ENCODE measurements at places on chromosomes 11 and 22.

GRCh38 chr11:128189823-128190222 is 397.5 kb downstream of the ETS1 start:
- no peaks in the 10 kb centered on the region for H3K36me3 ChIP-seq
- DNase-seq, result no peak
- no peaks in the 10 kb centered on the region for H3K27me3 ChIP-seq
- no peak overlapping the region for H3K27ac ChIP-seq
- H3K4me3 ChIP-seq, result no peak overlapping the region

- no peaks in the 10 kb centered on the region for H3K36me3 ChIP-seq
- H3K27me3 ChIP-seq, result no peaks in the 10 kb centered on the region
- no peak for DNase-seq
- H3K4me3 ChIP-seq, result no peak overlapping the region
Observed at GRCh38 chr11:4826425-4826824, 5.3 kb downstream of the OR51F2 start.

GRCh38 chr11:14861680-14862079 is 30.4 kb downstream of the CYP2R1 start:
- H3K27me3 ChIP-seq, result no peaks in the 10 kb centered on the region
- no peak overlapping the region for H3K4me3 ChIP-seq
- H3K4me1 ChIP-seq, result no peaks in the 10 kb centered on the region
- no peak overlapping the region for H3K27ac ChIP-seq
- DNase-seq, result no peak
- no peaks in the 10 kb centered on the region for H3K36me3 ChIP-seq

DNA sequence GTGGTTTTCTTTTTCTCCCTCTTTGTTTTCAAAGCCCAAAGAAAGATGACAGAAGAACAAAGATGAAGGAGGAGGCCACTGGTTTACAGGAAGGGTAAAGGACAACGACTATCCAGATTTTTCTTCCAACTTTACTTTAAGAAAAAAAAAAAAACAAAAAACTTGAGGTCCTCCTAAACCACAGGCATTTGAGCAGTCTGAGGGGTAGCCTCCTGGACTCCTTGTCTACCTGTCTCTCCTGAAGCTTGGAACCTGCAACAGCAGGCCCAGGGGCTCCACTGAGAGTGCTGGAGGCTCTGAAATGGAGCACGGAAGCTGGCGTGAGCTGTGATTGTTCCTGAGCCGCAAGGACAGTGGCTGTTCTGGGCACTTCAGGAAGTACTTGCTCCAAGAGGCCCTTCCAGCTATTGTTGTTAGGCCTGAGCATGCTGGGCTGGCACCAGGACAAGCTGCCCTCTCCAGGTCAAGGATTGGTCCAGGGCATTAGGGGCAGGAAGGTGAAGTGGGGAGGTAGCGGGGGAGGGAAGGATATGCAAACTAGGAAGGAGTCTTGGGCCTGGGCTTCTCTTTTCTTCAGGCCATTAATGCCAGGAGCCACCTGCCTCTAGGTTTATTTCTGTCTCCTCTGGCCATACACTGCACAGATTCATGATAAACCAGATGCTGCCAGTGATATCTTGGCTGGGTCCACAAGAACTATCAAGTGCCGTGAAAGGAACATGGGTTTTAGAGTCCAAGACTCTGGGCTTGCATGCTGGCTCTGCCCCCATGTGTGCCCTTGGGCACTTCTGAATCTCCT is 147.3 kb downstream of the CCDC34 start:
- H3K4me1 ChIP-seq, result peaks cover 56% of the 10 kb centered on the region
- H3K27me3 ChIP-seq, result no peaks in the 10 kb centered on the region
- H3K4me3 ChIP-seq, result no peak overlapping the region
- H3K36me3 ChIP-seq, result no peaks in the 10 kb centered on the region

- H3K4me1 ChIP-seq, result peaks cover 19% of the 10 kb centered on the region
- peak overlapping the region; percentile 65 for H3K4me3 ChIP-seq
- no peaks in the 10 kb centered on the region for H3K27me3 ChIP-seq
- no peak for DNase-seq
Observed at GRCh38 chr11:82899186-82899820, 927 bp downstream of the PRCP start.

GRCh38 chr11:127042445-127042844 is 41.9 kb upstream of the KIRREL3 start:
- H3K27ac ChIP-seq, result no peak overlapping the region
- H3K36me3 ChIP-seq, result no peaks in the 10 kb centered on the region
- H3K4me3 ChIP-seq, result no peak overlapping the region
- H3K4me1 ChIP-seq, result no peaks in the 10 kb centered on the region
- no peaks in the 10 kb centered on the region for H3K27me3 ChIP-seq

DNA sequence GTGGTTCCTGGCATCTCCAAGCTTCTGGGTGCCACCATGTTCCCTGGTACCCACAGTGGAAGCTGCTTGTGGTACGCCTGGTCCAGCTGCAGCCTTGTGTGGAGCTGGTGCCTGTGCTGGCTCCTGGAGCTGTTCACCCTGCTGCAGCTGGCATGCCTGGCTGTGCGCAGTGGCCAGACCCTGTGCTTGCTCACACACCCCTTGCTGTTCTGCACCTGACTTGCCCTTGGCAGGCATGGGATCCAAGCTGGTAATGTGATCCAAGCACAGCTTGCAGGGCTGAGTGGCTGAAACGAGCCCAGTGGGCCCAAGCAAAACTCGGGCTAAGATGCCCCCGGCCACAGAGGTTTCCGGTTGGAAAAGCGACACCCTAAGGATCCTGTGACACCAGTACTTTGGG is 104.7 kb upstream of the CLMP start:
- H3K27me3 ChIP-seq, result no peaks in the 10 kb centered on the region
- peaks cover 20% of the 10 kb centered on the region for H3K4me1 ChIP-seq
- no peak for DNase-seq

- DNase-seq, result no peak
- no peaks in the 10 kb centered on the region for H3K36me3 ChIP-seq
- H3K27me3 ChIP-seq, result no peaks in the 10 kb centered on the region
- H3K4me1 ChIP-seq, result no peaks in the 10 kb centered on the region
Observed at GRCh38 chr11:14255238-14255534, 103.8 kb downstream of the RRAS2 start.

DNA sequence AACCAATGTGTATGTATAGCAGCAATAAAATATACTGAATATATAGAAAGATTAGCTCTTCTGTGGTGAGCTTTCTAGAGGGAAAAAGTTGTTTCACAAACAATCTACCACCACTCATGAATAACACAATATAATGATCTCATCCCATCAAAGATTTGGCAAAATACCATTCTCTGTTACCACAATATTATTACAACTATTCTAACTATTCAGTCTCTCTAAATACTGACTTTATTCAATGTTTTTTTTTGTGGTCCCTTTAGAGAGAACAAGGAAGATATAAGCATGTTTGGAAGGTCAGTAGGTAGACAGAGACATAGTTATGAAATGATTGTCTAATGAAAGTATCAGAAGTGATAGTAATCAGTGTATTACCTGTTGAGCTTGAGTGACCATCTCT is 7.8 kb downstream of the CCDC90B start:
- H3K27me3 ChIP-seq, result no peaks in the 10 kb centered on the region
- H3K36me3 ChIP-seq, result no peaks in the 10 kb centered on the region
- DNase-seq, result no peak

DNA sequence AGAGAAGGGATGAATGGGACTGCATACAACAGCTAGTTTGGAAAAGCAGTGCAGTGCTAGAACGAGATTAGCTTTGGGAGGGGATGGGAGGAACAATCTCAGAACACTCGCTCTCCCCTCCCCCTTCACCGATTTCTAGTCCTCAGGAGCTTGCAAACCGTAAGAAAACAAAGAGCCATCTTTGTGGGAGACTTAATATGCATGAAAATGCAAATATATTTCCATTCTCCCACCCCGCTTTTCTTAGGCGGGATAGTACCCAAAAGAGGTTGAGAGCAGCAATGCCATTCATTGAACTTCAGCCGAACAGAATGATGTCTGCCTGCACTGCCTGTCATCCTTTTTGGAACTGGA is 1.1 kb downstream of the SPINDOC start:
- H3K27ac ChIP-seq, result peak overlapping the region; percentile 84
- peaks cover 33% of the 10 kb centered on the region for H3K36me3 ChIP-seq
- peaks cover 6% of the 10 kb centered on the region for H3K4me1 ChIP-seq
- no peaks in the 10 kb centered on the region for H3K27me3 ChIP-seq

- no peaks in the 10 kb centered on the region for H3K36me3 ChIP-seq
- no peaks in the 10 kb centered on the region for H3K4me1 ChIP-seq
- DNase-seq, result no peak
- no peak overlapping the region for H3K4me3 ChIP-seq
- H3K27me3 ChIP-seq, result no peaks in the 10 kb centered on the region
Observed at GRCh38 chr22:32696089-32696488, 105.4 kb upstream of the TIMP3 start.

DNA sequence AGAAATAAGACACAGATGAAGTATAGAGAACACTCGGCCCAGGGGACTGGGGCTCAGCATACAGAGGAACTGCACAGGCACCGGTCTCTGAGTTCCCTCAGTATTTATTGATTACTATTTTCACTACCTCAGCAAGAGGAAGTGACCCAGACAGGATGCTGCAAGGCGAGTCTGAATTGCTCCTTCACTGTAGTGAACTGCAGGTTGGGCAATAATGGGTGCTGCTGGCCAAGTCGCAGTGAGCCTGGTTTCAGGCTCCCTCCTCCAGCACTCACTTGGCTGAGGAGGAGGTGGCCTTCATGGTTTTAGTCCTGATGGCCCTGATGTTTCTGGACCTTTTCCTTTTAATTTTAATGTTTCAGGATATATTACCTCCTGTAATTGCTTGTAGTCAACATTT is 10.4 kb downstream of the OR52K2 start:
- H3K4me3 ChIP-seq, result no peak overlapping the region
- H3K36me3 ChIP-seq, result no peaks in the 10 kb centered on the region
- H3K27me3 ChIP-seq, result no peaks in the 10 kb centered on the region
- H3K27ac ChIP-seq, result no peak overlapping the region

DNA sequence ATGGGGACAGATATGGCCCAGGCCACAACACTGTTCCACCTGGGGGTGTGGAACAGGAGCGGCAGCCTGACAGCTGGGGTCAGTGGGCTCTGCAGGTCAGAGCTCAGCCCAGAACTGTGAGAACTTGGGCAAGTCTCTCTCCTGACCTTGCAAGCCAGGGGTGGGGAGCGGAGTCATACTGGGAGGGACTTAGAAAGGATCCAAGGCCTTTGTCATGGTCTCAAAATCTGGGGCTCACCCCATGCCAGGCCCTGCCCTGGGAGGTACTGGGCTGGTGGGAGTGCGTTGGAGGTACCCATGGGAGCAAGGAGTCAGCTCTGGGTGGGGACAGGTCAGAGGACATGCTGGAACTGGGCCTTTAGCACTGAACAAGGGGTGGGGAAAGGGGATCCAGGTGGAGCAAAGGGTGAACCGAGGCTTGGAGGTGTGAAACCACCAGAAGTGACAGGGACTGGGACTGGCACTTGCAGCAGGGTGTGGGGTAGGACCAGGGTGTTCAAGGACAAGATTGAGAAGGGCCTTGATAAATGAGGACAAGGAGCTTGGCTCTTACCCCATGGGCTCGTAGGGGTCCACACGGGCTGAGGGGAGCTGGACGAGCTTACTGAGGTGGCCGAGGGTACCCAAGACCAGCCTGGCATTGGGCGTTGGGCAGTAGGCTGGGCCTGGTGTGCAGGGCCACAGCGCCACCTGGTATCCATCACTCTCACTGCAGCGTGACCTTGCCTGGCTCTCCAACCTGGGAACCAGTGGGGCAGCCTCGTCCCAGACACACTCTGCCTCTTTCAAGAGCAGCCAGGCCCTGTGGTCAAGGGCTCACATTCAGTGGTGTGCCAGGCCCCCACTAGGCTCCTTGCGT is 7.4 kb upstream of the PMM1 start:
- peaks cover 6% of the 10 kb centered on the region for H3K4me1 ChIP-seq
- H3K27ac ChIP-seq, result peak overlapping the region; percentile 85
- H3K27me3 ChIP-seq, result no peaks in the 10 kb centered on the region
- no peak overlapping the region for H3K4me3 ChIP-seq
- no peak for DNase-seq

- no peak overlapping the region for H3K27ac ChIP-seq
- no peak for DNase-seq
- H3K27me3 ChIP-seq, result no peaks in the 10 kb centered on the region
- peaks cover 28% of the 10 kb centered on the region for H3K4me1 ChIP-seq
- no peaks in the 10 kb centered on the region for H3K36me3 ChIP-seq
- no peak overlapping the region for H3K4me3 ChIP-seq
Observed at GRCh38 chr11:74141241-74141695, 29.5 kb downstream of the C2CD3 start.

DNA sequence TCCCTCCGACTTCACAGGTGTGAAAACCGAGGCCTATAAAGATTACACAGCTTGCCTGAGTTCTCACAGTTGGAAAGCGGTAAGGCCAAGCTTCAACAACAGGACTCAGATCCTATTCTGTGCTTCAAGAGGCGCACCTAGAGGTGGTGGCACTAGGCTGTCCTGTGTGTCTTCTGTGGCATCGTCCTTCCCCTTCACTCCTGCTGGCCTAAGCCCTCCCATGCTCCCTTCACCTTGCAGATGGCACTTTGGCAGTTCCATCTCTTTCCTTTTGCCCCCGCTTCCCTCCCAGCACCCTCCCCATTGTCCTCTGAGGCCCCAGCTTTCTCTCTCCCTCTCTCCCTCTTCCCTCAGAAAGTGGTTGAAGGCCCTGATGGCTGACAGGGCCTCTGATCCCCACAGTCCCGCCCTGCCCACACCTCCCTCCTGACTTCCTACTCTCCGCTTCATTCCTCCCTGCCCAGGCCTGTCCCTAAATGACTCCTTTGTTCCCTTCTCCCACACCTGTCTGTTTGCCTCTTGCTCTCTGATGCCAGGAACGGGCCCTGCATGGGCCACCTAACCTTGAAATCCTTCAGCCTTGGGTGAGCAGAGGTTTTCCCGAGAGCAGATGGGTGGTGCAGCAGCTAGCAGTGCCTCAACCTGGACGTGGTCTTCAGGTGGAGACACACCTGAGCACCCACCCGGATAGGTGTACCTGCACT is 5.8 kb downstream of the TRIM29 start:
- H3K4me1 ChIP-seq, result peaks cover 23% of the 10 kb centered on the region
- no peak for DNase-seq
- no peaks in the 10 kb centered on the region for H3K36me3 ChIP-seq
- peak overlapping the region; percentile 63 for H3K4me3 ChIP-seq

GRCh38 chr22:34879001-34879400 is 187.0 kb upstream of the ISX start:
- H3K36me3 ChIP-seq, result no peaks in the 10 kb centered on the region
- no peak overlapping the region for H3K4me3 ChIP-seq
- DNase-seq, result no peak
- H3K27me3 ChIP-seq, result no peaks in the 10 kb centered on the region

DNA sequence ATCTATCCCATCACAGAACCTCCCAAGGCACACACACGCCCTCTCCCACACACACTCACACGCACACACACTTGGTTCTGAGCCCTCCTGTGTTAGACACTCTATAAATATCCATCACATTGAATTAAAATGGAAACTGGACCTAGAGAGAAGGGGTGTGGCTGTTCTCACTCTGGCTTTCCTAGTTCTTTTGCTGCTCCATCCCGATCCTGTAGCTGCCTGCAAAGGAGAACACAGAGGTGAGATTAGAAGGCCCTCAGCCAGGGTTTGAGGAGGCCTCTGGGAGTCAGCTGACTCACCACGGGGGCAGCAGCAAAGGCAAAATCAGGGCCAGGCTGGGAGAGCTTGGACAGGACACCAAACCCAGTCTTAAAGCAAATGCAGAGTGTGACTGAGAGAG is 192.3 kb upstream of the CADM1 start:
- no peaks in the 10 kb centered on the region for H3K36me3 ChIP-seq
- H3K27ac ChIP-seq, result no peak overlapping the region
- H3K4me3 ChIP-seq, result no peak overlapping the region
- no peak for DNase-seq
- H3K4me1 ChIP-seq, result peaks cover 15% of the 10 kb centered on the region
- no peaks in the 10 kb centered on the region for H3K27me3 ChIP-seq

- DNase-seq, result no peak
- H3K4me3 ChIP-seq, result no peak overlapping the region
- no peaks in the 10 kb centered on the region for H3K4me1 ChIP-seq
- no peaks in the 10 kb centered on the region for H3K36me3 ChIP-seq
- no peaks in the 10 kb centered on the region for H3K27me3 ChIP-seq
- H3K27ac ChIP-seq, result no peak overlapping the region
Observed at GRCh38 chr11:131903074-131903473, 532.7 kb downstream of the NTM start.

Data from esophagus squamous epithelium (tissue), 5 donors.